ENCODE measurements at places on chromosomes 13 and 19.

GRCh38 chr19:16067205-16067938 lies 8.9 kb upstream of the TPM4 start:
- no peak for DNase-seq

- DNase-seq, result no peak
Observed at GRCh38 chr19:2987797-2988196, 10.4 kb downstream of the TLE6 start.

GRCh38 chr13:79722885-79723445 lies 242.0 kb downstream of the NDFIP2 start:
- no peak for DNase-seq

DNA sequence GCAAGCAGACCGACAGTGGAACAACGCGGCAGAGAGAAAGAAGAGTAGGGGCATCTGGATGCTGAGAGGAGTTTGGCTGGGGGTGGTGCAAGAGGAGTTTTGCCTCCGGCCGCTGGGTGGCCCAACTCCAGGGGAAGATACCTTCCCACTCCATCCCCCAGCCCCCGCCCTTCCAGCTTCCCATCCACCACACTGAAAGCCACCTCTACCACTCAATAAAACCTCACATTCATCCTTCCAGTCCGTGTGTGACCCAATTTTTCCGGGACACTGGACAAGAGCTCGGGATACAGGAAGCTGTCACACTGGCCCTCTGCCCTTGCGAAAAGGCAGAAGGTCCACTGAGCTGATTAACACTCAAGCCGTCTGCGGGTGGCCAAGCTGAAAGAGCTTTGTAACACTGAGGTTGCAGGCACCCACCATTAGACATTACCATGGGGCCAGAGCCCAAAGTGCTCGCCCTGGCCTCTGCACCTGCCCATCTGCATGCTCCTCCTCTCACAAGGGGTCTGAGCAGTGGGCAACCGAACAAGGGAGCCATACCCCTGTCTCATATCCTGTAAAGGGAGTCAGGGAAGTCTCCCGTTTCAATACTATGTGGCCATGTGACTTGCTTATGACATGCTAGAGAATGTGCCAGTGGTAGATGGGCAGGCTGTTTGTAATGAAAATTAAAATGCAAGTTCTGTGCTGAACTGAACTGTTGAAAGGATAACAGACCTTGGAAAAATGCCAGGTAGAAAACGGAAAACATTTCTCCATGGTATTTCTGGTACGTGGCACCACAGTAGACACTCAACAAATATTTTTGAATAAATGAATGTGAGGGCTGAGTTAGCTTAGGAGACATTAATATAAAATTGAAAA lies 205.1 kb upstream of the STARD13 start:
- no peak for DNase-seq

DNA sequence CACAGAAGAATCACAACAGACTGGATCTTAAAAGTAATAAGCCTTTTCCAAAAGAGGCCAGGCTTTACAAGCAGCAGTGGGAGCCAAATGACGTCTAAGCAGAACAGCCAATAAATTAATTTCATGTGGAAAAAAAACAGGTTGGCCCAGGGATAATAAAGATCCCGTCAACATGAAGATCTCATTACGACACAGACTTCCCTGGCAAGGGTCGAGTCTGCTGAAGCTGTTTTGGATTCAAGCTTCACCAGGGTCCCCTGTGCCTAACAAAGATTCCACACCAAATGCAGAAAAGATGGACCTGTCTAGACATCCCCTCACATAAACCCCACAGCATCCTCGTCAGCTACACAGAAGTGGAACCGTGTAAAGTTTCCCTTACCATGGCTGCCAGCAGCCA lies 215.1 kb upstream of the ZNF507 start:
- no peak for DNase-seq

DNA sequence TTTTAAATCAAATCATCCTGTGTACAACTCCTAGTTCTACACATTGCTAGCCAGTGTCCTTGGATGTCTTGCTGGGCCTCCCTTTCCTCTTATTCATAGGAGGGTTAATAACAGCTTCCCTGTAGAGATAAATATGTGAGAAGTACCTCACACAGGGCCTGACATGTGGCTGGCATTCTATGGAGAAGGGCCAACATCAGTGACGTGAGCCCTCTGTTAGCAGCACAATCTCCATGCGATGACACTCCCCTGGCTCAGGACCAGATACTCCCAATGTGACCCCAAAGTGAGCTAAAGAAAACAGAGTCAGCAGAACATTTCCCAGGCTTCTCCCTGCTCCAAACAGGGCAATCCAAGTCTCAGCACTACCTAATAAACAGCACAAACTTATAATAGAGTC lies 818.4 kb downstream of the DIAPH3 start:
- no peak for DNase-seq

Measured in NCI-H2171 (cell line).